Activated T-helper 9 cell treated with anti-CD3 and anti-CD28 coated beads, Interleukin-2, amount 50 U/mL, for 16 hours (primary cell): ENCODE measurements at places on chromosomes 13 and 19.

DNA sequence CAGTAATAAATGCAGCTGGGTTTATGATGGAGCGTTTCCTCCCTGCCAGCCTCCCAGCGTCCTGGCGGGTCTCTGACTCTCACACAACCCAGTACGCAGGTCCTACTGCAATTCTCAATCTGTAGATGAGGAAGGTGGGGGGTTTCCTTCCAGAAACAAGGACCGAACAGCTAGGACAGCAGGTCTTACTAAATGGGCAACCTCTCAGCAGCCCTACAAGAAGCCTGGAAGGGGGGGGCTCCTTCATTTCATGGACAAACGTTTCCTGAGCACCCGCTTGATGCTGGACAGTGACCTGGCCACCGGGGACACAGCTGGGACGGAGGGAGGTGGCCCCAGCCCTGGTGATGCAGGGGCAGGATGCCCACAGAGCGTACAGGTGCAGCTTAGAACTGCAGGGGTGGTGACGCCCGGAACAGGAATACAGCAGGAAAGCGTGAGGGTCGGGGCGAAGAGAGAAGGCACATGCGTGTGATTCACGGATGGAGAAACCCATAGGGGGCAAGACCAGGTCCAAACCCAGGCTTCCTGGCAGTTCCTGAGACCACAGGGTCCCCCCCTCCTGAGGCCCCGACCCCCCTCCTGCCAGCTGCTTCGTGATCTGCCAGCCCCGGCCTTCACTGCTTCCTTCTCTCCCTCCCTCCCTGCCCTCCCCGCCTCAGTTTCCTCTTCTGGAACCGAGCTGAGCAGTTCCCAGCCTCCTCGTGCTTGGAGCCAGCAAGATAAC, 732 bp upstream of the C2CD4C start:
- DNase-seq, result no peak

GRCh38 chr13:42048342-42048683, at the start of gene DGKH:
Gene DGKH, plus strand, starts transcription at chr13:42048648. Its CDS starts 126 bp downstream, at chr13:42048774.
- no peak for DNase-seq

DNA sequence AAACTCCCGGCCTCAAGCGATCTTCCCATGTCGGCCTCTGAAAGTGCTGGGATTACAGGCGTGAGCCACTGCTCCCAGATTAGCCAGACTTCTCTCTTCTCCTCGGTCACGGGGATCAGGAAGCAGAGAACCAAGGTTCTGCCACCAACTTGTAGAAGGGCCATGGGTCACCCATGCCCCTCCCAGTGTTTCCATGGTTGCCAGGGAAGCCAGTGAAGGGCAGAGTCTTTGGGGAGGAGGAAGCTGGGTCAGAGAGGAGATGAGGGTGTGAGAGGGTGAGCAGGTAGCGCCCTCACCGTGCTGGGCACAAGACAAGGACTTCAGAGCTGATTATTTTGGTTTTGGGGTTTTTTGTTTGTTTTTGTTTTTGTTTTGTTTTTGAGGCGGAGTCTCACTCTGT, 77.1 kb downstream of the GNG7 start:
- DNase-seq, result no peak

DNA sequence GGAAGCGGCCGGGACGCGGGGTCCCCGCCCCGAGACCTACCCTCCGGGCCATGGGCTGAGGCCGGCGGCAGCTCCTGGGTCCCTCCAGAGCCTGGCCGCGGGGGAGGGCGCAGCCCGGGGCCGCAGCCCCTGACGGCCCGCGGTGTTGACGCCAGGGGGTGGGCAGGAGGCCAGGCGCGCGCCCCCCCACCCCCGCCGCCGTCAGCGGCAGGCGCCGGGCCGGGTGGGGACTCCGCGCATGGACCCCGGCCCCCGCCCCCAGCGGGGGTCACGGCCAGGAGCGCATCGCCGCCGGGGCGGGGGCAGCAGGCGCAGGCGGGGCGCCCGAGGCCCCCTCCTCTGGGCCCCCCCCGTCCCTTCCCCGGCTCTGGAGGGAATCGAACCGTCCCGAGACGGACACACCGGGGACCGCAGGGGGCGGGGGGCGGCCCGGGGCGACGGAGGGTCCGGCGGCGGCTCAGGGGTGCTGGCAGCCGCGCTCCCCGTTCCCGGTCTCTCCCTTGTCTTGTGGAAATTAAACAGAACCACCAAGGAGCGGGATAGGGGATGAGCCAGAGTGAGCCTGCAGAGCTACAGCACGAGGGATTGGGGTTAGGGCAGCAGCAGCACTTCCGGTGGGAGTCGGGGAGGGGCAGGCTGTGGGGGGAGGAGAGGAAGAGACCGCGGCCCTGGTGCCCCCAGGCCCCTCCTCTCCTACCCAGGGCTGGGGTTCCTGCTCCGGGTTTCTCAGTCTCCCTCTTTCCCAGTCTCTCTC, at the start of gene MEIS3:
MEIS3 (minus strand) TSS at position 498 of the 754 bp plus-strand sequence; CDS start at position 52, 446 bp downstream.
- DNase-seq, result no peak

GRCh38 chr19:32599736-32600157, 18.8 kb downstream of the PDCD5 start:
- DNase-seq, result peak; percentile 6

- no peak for DNase-seq
Measured at GRCh38 chr19:16628984-16629691, 1.1 kb upstream of the MED26 start.

DNA sequence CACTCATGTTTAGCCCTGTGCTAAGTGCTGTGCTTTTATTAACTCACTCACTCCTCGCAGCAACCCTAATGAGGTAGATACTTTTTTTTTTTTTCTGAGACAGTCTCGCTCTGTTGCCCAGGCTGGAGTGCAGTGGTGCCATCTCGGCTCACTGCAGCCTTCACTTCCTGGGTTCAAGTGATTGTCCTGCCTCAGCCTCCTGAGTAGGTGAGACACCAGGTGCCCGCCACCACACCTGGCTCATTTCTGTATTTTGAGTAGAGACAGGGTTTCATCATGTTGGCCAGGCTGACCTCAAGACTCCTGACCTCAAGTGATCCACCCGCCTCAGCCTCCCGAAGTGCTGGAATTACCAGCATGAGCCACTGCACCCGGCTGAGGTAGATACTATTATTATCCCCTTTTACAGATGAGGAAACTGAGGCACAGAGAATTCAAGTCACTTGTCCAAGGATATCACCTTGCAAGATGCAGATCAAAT, 2.5 kb downstream of the ITPKC start:
- no peak for DNase-seq

- DNase-seq, result no peak
Measured at GRCh38 chr13:77637588-77637987, 59.9 kb upstream of the SLAIN1 start.

- no peak for DNase-seq
Measured at GRCh38 chr13:112245989-112246388, 130.2 kb upstream of the SPACA7 start.

DNA sequence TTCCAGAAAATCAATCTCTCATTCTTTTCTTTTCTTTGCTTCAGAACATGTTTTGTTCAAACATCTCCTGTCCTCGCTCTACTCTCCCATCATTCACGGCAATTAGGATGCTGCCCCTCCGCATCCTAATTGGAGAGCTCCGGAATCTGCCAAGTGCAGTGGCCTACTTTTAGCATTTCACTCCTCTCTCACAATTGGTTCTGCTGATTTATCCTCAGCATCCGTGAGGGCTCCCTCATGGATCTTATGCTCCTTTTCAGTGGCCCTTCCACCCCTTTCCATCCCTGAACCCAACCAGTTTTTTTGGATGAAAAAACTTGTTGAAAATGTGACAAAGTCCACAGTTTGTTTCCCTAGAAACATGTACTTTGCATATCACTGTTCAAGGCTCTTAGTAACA, 22.4 kb downstream of the AMER2 start:
- no peak for DNase-seq

- DNase-seq, result no peak
Measured at GRCh38 chr19:18063463-18063862, 23.3 kb downstream of the IL12RB1 start.

GRCh38 chr13:38167164-38167822, 182.4 kb upstream of the UFM1 start:
- no peak for DNase-seq

DNA sequence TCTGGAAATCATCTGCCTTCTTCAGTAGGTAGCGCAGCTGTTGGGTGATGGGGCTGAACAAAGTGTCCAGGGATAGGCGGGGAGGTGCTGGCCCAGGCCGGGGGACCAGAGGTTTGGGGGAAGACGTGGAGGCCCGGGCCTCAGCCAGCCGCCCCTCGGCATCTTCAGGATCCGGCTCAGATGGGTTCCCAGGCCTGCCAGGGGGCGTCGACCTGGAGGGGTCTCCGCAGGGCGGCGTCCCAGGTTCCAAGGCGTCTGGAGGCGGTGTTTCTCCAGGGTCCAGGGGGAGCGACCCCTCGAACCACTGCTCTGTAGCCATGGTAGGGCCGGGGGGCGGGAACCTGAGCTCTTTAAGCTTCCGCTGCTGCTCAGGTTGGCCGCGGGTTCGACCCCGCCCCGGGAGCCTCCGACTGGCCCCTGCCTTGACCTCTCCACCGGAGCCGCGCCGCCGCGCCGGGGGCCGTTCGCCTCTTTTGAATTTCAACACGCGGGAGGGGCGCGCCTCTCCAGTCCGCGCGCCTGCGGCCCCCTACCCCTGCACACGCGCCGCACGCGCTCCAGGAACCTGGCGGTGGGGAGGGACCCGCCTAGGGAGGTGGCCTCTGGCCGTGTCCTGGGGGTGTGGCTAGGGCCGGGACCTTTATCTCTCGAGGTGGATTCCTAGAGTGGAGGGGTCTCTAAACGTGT, at the start of gene C19orf67:
C19orf67 (minus strand) TSS at position 475 of the 687 bp plus-strand sequence; CDS start at position 319, 156 bp downstream.
- DNase-seq, result no peak

DNA sequence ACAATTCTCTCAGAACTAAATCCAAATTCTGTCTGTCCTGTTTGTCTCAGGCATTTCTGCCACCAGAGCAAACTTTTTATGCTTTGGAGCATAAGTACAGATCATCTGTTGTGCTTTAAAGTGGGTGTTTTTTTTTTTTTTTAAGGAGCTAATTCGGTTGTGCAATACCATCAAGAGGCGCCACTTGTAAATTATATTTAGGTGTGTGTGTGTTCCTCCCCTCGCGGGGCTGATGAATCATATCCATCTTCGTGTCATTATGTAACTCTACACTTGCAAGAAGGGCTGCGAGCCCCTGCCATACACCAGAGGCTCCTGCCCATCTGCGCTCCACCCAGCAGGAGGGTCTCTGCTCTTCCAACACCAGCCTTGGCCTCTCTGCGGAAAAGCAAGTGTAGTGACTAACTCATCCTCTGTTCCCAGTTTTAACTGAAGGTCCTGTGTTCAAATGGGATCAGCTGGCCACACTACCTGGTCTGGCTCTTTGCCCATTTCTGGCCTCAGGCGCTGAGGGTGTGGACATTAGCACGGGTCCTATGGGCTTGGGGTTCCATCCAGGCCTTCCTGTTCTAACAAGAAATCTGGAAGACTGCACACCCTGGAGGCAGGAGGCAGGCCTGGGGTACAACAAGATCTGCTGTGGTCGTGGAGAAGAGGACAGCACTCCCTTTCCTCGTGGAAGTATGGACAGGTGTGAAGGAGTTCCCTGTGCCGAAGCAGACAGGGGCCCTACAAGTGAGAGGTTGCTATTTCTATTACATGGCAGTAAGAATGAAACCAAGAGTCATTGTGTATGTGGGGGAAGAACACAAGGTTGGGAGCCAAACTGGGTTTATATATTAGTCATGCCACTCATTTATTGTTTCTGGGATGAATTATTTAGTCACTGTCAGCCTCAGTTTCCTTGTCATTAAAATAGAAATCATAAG, 96.1 kb upstream of the MBNL2 start:
- DNase-seq, result no peak

- no peak for DNase-seq
Measured at GRCh38 chr19:50921426-50922316, 10.5 kb upstream of the KLK4 start.

DNA sequence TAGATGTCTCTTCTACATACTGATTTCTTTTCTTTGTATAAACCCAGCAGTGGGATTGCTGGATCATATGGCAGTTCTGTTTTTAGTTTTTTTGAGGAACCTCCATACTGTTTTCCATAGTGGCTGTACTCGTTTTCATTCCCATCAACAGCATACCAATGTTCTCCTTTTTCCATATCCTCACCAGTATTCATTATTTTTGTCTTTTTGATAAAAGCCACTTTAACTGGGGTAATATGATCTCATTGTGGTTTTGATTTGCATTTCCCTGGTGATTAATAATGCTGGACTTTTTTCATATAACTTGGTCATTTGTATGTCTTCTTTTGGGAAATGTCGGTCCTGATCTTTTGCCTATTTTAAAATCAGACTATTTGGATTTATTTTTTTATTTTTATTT, 108.5 kb downstream of the PAN3 start:
- DNase-seq, result no peak

DNA sequence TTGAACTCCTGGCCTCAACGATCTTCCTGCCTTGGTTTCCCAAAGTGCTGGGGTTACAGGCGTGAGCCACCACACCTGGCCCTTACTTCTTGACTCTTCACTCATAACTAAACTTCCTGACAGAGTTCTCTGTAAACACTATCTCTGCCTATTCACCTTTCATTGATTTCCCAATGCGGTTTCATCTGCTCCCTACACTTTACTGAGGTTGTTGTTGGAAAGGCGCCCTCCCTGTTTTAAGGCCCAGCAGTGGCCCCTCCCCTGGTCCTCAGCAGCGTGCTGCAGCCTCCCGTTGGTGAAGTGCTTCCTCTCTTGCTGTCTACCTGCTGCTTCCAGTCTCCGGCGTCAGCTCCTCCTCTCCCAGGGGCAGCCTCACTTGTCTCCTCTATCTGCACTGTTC, 26.7 kb upstream of the CEBPA start:
- no peak for DNase-seq

- no peak for DNase-seq
Measured at GRCh38 chr13:63855457-63856118, 2439.9 kb upstream of the PCDH20 start.

DNA sequence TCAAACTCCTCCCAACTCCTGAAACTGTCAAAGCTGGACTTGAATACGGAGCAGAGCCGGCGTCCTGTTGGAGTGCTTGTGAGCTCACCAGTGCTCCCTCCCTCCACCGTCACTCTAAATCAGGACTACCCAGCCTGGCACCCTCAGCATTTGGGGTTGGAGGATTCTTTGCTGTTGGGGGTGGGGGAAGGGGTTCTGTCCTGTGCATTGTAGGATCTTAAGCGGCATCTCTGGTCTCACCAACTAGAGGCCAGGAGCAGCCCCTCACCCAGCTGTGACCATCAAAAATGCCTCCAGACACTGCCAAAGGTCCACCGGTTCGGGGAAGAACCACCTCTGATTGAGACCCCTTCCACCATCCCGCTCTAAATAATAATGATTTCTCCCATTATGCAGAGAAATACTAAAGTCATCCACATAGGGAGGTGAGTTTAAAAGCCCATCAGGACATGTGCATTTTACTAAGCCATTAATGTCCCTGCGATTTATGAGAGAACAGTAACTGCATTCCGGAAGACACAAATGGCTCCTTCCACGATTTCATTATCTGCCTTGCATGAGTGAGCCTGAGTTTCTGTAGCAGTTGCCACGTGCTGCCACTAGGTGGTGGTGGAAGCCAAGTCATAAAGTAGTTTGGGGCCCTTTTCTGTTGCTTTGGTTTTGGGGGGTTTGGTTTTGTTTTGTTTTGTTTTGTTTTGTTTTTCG, 16.1 kb upstream of the USP29 start:
- peak; percentile 28 for DNase-seq

- DNase-seq, result no peak
Measured at GRCh38 chr19:42129399-42130253, 2.6 kb downstream of the POU2F2 start.

- DNase-seq, result peak; percentile 13
Measured at GRCh38 chr19:32570081-32570785, 10.8 kb upstream of the PDCD5 start.

- DNase-seq, result no peak
Measured at GRCh38 chr13:72760189-72760588, 21.5 kb downstream of the DIS3 start.
